ENCODE measurements at places on chromosomes 7 and 10. TPM values are rescaled to one million over a fixed set of nuclear protein-coding genes. Genes with fewer than 3 reads are reported as not detected.

The PLCE1 gene
- total RNA-seq = 15.7 TPM

The UCMA gene
- not detected for total RNA-seq

The RNLS gene
- total RNA-seq = 8.9 TPM

The NPY gene
- total RNA-seq = not detected

The MSANTD7 gene
- total RNA-seq = 9.4 TPM

The OLAH gene
- total RNA-seq = not detected

The OR2A7 gene
- total RNA-seq = 19.5 TPM

The ARHGAP22 gene
- 6.9 TPM for total RNA-seq

The SLC16A12 gene
- total RNA-seq = 1.8 TPM

The NKX6-2 gene
- total RNA-seq = not detected

The PCDH15 gene
- 16.9 TPM for total RNA-seq

The CCL26 gene
- total RNA-seq = not detected

The ERVW-1 gene
- 0.25 TPM for total RNA-seq

The OR9A2 gene
- total RNA-seq = 0.82 TPM

Measured in lung (tissue), 17 donors.